Right renal cortex interstitium (tissue), 3 donors: ENCODE measurements at places on chromosomes 11 and 22. TPM values are rescaled to one million over a fixed set of nuclear protein-coding genes. Genes with fewer than 3 reads are reported as not detected.

- no peak for DNase-seq
Observed at GRCh38 chr11:20458905-20459632, 71.6 kb downstream of the PRMT3 start.

DNA sequence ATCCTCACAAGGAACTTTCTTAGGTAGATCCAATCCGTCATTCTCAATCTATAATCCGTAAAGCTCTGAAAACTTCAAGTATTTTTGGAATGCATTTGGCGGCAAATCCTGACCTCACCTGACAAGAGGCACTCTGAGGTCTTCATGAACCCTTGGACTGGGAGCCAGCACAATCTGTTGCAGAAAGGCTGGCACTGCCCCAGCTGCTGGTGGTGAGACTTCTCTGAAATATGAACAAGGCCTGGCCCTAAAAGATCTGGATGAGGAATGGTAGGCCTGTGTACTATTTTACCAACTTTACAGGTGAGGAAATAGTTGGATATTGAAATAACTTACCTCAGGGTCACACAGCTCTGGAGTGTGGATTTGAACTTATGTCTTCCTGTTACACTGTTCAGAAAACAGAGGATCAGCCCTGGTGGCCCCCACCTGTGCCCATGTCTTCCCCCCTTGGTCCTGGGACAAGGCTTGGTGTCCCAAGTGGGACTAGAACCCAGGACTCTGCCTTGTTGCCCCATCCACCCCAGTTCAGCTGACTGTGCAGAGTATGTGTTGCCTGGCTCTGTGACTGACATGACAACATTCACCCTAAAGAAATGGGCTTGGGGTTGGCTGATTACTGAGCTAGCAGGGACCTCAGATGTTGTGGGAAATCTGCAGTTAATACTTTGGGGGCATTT is 471.4 kb downstream of the MN1 start:
- no peak for DNase-seq

Gene SLN
- polyA plus RNA-seq: 0.37 TPM

Gene SLC29A2
- polyA plus RNA-seq: 17.9 TPM

DNA sequence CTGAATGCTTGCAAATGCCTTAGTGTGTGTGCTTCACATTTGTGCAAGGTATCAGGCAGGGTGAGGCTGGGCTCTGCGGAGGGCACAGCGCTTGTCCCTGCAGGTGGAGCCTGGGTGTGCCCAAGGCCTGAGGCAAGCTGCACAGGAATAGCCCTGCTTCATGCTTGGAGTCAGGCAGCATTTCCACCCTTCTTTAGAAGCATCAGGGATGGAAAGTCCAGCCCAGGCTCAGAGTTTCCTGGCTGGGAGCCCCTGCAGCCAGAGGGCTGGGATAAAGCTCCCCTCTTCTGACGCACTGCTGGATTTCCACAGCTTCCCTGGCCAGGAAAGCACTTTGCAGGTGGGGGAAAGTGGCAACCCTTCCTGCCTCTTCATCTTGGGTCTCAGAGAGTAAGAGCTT is 63.4 kb downstream of the GALNT18 start:
- no peak for DNase-seq

Gene MOV10L1
- 1.0 TPM for polyA plus RNA-seq

Gene RIMBP3B
- polyA plus RNA-seq: not detected

GRCh38 chr11:112844517-112844916 is 116.7 kb upstream of the NCAM1 start:
- DNase-seq: no peak

GRCh38 chr11:45318516-45318915 is 32.4 kb upstream of the SYT13 start:
- DNase-seq: no peak

DNA sequence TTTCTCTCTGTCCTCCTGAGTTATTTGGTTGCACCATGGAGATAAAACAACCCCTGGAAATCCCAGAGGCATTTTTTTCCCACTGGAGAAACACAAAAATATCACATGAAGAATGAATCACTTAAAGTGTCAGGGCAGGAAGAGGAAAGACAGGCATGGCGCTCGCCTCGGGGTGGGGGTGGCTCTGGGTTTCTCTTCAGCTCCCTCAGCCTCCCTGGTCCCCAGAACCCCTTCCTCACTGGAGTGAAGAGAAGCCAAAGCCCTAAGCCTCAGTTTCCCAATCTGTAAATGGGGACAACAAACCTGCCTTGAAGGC is 938 bp downstream of the SHISAL1 start:
- no peak for DNase-seq

Gene SLC22A6
- polyA plus RNA-seq: 18.8 TPM

Gene CCDC85B
- 8.0 TPM for polyA plus RNA-seq

GRCh38 chr11:19660076-19660475 is 52.6 kb upstream of the NAV2 start:
- no peak for DNase-seq

DNA sequence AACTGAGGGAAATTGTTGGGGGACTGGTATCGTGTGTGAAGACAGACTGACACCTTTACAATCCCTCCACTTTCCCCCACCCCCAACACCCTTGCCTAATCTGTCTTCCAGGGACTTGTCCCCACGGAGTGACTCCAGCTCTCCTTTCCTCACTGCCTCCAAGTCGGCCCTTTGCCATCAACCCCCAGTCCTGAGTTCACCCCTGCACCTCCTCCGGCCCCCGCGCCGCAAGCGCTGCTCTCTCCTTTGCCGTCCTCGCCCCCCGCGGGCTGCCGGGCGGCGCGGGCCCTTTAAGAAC is 183 bp upstream of the ABCG4 start:
- DNase-seq: no peak
